ENCODE measurements at places on chromosomes 1 and 21. TPM values are rescaled to one million over a fixed set of nuclear protein-coding genes. Genes with fewer than 3 reads are reported as not detected.

DNA sequence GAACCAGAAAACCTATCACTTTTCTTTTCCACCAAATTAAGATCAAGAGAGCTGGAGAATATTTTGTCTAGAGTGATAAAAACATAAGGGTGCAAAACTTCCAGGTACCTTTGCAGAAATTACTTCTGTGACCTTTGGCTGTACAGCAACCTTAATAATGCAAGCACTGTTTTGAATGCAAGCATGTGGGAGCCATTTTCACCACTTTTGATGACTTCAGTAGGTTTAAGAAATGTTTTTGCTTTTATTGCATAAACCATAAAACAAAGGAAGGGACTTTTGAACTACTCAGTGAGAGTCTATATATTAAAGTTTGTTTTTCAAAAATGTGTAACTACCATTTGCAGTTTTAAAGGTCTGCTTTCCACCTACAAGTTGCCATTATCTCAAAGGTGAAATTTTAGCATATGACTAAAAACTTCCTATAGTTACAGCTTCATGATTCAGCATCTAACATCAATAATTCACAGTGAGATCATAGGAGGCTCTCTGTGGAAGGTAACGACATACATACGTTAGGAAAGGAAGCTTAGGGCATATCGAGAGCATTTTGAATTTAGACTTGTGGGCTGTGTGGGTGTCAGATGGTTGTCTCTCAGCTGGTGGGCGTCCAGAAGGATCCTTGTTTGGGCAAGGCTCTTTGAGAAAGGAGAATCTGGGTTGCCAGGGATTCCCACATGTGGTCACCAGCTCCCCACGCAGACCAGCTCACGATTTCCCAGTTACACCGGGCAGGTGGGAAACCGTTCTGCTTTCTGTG is 1.1 kb upstream of the GADD45A start:
- peak; percentile 47 for DNase-seq

DNA sequence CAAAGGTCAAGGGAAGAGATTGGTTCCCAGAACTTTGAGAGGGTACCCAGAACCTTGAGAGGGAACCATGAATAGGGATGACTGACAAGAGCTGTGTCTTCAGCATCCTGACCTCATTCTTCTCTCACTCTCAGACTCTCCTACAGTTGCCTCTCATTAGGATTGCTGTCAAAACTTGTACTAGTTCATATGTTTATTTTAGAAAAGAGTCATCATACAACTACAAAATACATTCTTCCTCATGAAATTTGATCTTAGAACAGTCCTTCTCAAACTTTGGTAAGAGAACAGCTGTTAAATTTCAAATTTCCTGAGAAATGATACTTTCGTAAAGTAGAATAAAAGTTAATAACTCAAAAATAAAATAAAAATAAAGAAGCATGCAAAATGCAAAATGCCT is 161.4 kb upstream of the ZRANB2 start:
- DNase-seq, result no peak

GRCh38 chr1:42364089-42364488 is 16.5 kb upstream of the RIMKLA start:
- no peak for DNase-seq

- DNase-seq, result no peak
Measured at GRCh38 chr1:230187290-230187689, 120.3 kb downstream of the GALNT2 start.

HPDL gene
- total RNA-seq, result 0.60 TPM

NTRK1 gene
- not detected for total RNA-seq

LRRC71 gene
- total RNA-seq, result under 0.01 TPM

DNA sequence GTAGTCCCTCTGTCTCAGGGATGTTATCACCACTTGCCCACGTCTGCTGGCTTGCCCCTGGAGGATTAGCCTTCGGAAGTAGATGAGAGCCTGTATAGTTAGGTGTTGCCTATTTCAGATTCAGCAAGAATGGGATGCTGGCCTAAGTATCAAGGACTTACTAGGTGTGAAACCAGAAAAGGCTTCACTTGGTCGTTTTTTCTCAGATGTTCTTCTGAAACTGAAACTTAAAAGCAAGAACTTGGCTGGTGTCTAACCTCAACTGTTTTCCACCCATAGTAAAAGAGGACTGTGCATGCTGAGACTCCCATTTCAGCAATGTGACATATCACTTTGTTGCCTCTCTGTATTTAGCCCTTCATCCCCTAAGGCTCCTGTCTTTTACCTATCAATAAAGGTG is 67.0 kb upstream of the LRRC53 start:
- no peak for DNase-seq

GRCh38 chr1:3710251-3710650 is 42.0 kb upstream of the CCDC27 start:
- no peak for DNase-seq

TGFB2 gene
- total RNA-seq, result 122 TPM

GRCh38 chr1:82646336-82646735 is 845.6 kb downstream of the ADGRL2 start:
- DNase-seq, result no peak

MFN2 gene
- 41.0 TPM for total RNA-seq

- DNase-seq, result peak; percentile 41
Measured at GRCh38 chr1:38064197-38064903, 17.8 kb upstream of the POU3F1 start.

DNA sequence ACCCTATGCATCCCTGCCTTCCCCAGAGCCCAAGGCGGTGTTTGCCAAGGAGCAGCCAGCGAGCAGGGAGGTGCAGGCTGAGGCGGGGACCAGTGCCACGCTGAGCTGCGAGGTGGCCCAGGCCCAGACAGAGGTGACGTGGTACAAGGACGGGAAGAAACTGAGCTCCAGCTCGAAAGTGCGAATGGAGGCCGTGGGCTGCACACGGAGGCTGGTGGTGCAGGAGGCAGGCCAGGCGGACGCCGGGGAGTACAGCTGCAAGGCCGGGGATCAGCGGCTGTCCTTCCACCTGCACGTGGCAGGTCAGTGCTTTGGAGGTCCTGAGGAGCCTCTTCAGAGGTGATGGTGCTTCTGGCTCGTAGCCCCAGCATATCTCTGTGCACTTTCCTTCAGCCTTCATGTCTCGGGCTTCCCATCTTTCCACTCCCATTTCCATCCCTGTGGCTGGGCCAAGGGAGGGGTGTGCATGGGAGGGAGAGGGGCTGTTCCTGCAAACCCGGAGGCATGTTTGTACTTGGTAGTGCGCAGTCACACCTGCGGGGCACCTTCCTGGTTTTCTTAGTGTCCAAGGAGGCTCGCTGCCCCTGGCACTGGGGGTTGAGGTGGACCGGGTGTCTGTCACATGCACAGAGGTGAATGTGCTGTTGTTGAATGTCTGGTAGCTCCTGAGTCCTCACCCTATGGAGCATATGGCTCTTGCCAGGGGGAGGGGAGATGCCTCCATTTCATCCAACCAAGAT is 56.4 kb downstream of the OBSCN start:
- DNase-seq, result no peak

- peak; percentile 40 for DNase-seq
Measured at GRCh38 chr1:205939690-205940330, 3.4 kb downstream of the SLC26A9 start.

- peak; percentile 2 for DNase-seq
Measured at GRCh38 chr1:176241385-176242015, 34.4 kb upstream of the COP1 start.

PM20D1 gene
- total RNA-seq, result under 0.01 TPM

GUCA2B gene
- not detected for total RNA-seq

DNA sequence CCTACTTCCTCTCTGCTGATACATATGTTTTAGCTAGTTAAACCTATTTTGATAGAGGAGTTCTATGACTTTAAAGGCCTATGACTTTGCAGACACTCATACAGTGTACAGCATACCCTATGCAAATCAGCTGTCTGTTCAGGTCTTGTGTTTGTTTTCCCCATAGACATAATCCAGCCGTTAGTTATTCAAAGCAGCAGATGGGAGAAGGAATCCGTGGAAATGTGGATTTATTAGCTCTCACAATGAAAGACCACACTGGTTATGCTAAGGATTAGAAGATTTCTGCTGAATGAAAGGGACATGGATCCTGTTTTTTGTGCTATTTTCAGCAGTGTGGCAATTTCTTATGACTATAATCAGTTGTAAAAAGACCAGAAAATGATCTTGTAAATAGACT is 59.8 kb downstream of the MAST2 start:
- no peak for DNase-seq

DNA sequence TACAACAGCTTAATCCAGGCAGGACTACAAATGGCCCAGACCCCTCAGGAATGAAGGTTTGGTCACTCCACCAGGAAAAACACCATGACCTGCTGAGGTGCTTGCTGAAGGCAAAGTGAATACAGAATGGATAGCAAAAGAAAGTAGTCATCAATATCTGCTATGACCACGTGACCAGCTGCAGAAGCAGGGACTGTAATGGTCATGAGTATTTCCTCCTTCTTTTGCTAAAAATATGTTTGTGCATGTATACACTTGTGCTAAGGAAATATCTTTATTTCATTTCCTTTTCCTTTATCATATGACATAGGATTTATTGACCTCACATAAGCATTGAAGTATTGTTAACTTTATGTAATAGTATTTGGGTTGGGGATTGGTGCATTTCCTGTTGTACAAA is 26.4 kb upstream of the GOLT1A start:
- DNase-seq, result no peak

- DNase-seq, result no peak
Measured at GRCh38 chr1:79914896-79915295, 908.4 kb upstream of the ADGRL4 start.

DNA sequence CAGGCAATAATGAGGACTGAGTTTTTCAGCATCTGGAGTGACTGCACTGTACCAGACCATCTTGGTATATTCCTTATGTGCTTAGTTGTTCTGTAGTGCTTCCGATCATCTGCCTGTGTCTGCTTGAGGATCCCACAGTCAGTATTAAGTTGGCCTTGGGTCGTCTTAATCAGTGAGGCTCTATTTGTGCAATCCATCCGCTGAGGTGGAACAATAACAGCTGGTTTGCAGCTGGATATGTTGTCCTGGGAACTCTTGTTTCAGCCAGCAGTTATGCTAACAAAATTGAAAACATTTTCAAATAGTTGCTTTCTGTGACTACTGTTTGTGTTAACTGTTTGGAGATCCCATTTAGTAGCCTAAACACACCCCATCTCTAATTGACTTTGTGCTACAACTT is 73.7 kb downstream of the LAMC1 start:
- peak; percentile 25 for DNase-seq

GRCh38 chr1:219081943-219082925 is 91.4 kb upstream of the LYPLAL1 start:
- no peak for DNase-seq

- peak; percentile 54 for DNase-seq
Measured at GRCh38 chr1:9721606-9722377, 70.3 kb downstream of the PIK3CD start.

RPE65 gene
- not detected for total RNA-seq

TNFRSF8 gene
- total RNA-seq, result not detected

GRCh38 chr1:111141245-111142220 is 1.5 kb downstream of the CEPT1 start:
- DNase-seq, result no peak

- DNase-seq, result no peak
Measured at GRCh38 chr21:42614811-42615351, 38.5 kb upstream of the PDE9A start.

- DNase-seq, result peak; percentile 84
Measured at GRCh38 chr1:27365372-27366112, 1.2 kb downstream of the MAP3K6 start.

DNA sequence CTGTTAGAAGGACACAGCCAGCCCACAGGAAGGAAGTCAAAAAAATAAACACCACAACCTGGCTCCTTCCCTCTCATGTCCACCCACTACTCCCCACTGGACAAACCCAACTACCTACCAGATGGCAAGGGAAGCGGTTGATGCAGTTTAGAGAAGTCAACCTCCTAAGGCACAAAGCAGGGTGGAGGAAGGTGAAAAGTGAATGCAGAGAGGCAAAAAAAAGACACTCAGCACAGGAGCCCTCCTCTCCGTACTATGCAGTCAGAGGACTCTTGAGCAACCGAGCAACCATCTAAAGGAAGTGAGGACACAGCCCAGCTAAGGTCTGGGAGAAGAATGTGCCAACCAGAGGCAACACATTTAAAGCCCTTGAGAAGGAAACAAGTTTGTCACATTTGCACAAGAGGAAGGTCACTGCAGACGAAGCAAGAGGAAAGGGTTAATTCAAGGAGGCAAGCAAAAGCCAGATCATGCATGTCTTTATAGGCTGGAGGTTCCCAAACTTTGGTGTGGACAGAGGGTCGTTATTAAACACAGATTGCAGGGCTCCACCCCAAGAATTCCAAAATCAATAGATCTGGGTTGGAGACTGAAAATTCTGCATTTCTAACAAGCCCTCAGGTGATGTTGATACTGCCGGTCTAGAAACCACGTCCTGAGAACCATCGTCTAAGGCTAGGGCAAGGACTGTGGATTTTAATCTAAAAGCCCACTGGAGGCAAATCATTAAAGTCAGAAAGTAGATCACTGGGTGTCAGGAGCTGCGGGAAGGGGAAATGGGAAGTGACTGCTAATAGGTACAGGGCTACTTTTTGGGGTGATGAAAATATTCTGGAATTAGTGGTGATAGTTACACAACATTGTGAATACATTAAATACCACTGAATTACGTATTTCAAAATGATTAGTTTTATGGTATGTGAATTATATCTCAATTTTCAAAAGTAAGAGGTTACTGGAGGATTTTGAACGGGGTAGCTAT is 19.7 kb downstream of the TP53BP2 start:
- no peak for DNase-seq

GRCh38 chr1:98256700-98257099 is 335.9 kb upstream of the DPYD start:
- DNase-seq, result no peak

GRCh38 chr1:231311720-231312431 is 25.8 kb downstream of the EXOC8 start:
- no peak for DNase-seq

DNA sequence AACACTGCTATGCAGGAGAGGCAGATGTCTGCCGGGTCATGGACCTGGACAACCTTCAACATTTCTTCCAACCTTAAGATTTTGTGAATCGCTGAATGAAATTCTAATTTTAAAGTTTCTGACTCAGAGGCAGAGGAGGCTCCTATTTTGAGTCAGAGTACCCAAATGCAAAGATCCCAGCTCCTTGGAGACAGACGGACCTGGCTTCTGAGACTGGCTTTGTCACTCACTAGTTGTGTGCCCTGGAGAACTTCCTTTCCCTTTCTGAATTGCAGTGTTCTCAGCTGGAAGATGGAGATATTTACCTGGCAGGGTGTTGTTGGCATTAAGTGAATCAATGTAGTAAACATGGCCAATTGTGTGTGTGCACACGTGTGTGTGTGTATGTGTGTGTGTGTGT is 51.9 kb downstream of the IER5 start:
- DNase-seq, result no peak

- peak; percentile 42 for DNase-seq
Measured at GRCh38 chr1:93740601-93741031, 59.0 kb upstream of the BCAR3 start.

FYB2 gene
- total RNA-seq, result not detected

Measured in lung microvascular endothelial cell (primary cell).